ENCODE measurements at places on chromosomes 6 and 20.

DNA sequence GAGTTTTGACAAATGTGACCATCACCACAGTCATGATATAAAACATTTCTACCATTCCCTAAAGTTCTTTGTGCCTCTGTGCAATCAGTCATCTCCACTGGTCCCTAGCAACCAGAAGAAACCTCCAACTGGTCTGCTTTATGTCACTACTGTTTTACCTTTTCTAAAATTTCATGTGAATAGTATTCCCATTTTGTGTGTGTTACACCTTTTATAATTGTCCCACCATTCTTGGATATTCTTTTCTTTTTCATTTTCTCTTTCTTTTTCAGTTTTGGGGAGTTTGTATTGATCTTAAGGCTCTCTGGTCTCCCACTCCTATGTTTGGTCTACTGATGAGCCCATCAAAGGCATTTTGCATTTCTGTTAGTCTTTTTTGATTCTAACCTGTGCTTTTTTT, 95.4 kb downstream of the NCOA3 start:
- no peak for ATAC-seq

DNA sequence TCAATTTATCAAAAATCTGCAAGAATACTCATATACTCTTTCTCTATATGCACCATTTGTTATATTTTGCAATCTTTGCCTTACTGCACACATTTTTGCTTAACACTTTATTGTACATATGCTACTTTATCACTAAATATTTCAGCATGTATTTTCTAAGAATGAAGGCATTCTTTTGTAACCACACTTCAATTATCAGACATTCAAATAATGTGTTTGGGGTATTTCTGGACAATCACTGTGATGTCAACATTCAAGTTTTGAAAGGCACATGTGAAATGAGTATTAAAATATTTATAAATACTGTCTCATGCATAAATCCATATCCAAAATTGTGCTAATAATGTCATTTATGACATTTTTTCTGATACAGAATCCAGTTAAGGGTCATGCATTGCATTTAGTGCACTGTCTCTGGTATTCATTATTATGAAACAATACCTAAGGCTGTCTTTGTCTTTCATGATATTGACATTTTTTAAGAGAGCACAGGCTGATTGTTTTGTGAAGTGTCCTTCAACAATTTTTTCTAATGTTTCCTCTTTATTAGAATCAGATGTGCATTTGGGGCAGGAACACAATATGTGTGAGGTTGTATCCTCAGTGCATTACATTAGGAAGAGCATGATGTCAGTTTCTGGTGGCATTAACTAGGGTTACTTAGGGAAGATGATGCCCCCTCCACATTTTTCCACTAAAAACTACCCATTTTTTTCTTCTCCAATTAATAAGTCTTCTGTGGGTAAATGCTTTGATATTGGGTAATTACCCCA, 105.7 kb downstream of the MTFR2 start:
- ATAC-seq: no peak

DNA sequence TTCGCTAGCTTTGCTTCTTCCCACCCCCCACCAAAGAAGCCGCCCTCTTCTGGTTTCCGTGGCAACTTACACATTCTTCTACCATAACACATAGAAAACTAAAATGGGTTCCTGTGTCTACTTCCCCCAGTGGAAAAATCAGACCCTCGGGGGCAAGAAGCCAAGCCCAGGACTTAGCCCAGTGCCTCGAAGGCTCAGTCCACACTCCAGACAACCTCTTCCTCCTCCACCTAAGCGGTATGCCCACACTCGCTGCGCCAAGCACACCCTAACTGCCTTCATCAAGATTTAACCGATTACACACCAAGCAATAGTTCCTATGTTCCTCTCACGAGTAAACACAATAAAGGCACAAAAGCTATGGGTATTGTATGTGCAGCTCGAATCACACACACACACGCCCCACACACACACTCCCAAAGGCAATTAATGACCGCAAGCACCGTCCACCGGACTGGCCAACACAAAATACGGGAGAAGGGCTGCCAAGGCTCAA, 537 bp downstream of the PPIL4 start:
- ATAC-seq: peak; percentile 50

DNA sequence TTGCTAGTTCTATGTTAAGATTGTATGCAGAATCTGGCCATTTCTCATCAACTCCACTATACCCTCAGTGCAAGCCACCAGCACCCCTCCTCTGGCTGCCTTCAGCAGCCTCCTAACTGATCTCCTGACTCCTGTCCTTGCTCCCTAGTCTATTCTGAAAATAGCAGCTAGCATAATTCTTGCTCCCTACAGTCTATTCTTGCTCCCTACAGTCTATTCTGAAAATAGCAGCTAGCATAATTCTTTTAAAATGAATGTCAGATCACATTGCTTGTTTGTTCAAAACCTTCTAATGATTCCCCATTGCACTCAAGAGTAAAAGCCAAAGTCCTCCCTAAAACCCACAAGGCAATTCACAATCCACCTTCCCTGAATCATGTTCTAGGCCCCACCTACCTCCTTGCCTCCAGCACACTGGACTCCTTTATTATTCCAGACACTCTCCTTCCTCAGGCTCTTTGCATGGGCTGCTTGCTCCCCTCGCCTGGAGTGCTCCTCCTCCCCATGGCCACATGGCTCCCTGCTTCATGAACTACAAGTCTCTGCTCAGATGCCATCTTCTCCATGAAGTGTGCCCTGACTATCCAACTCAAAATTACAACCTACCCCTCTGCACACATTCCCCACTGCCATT, 164.2 kb upstream of the TNFAIP3 start:
- no peak for ATAC-seq

- no peak for ATAC-seq
These were observed 309.5 kb downstream of the TSHZ2 start for GRCh38 chr20:53281557-53282117.

DNA sequence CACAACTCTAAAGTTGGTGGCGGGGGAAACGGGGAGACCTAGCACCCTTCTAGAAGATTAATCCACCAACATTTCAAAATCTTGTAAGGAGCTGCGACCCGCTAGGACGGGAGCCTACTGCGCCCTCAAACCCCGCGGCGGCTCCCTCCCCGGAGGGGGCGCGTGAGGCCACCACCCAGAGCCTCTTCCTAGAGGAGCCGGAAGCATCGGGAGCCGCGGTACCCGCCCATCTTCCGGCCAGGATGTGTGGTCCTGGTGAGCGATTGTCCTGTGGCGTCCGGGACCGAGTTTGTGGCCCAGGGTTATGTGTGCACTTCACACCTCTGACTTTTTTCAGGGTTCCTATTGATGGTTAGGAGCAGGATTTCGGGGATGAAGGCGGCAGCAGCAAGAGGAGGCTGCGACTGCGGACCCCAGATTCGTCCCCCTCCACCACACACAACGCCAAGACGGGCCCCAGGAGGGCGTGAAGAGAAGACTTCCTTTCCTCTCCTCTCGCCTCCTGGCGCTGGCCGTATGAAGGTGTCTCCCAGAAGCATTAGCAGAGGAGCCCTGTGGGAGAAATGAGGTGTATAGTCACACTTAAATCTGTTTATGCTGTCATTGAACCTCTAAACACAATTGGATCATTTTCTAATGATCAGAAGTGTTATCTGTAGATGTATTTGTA, 10.7 kb downstream of the ZNF165 start:
- ATAC-seq: no peak

DNA sequence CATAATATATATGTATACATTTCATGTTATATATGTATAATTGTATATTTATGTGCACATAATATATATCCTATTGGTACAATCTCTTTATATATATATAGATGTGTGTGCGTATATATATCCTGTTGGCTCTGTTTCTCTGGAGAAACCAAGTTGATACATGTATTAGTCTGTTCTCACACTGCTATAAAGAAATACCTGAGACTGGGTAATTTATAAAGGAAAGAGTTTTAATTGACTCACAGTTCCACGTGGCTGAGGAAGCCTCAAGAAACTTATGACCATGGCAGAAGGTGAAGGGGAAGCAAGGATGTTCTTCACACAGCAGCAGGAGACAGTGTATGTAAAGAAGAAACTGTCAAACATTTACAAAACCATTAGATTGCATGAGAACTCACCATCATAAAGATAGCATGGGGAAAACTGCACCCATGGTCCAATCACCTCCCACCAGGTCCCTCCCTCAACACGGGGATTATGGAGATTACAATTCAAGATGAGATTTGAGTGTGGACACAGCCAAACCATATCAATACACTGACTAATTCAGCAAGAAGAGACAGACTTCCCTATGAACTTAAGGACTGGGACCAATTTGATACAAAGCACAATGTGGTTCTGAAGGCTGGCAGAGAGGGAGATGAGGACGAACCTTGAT, 14.0 kb downstream of the CST3 start:
- ATAC-seq: no peak

Measured in activated CD4-positive, CD25-positive, alpha-beta regulatory T cell treated with anti-CD3 and anti-CD28 coated beads, Interleukin-2, amount 50 U/mL, for 24 hours (primary cell).